ENCODE measurements at places on chromosomes 1 and 21.
A peak's percentile ranks its signal among the peaks of the same experiment; 100 is the strongest.

GRCh38 chr1:34824817-34825454 lies 32.1 kb downstream of the GJA4 start:
- peak; percentile 23 for DNase-seq

- no peak for DNase-seq
These were observed 29.9 kb upstream of the PKP1 start for GRCh38 chr1:201253411-201253810.

DNA sequence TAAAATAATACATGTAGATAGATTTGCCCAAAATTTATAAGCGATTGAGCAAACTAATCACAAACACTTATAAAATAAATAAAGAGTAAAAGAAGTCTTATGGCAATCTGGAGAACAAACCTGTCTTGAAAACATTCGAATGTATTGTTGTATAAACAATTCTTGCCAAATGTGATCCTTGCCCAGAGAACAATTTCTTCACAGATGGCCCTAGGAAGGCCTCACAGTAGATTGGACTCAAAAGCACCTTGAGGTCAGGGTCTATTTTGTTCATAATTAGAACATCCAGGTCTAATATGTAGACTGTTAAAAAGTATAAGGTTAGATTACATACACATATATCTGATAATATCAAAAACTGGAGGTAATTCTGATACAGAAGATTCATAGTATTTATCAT lies 202.4 kb downstream of the KCNT2 start:
- no peak for DNase-seq

GRCh38 chr1:31571340-31572295 lies 4.7 kb upstream of the TINAGL1 start:
- DNase-seq: no peak

- peak; percentile 72 for DNase-seq
These were observed 53.6 kb downstream of the ACBD3 start for GRCh38 chr1:226132728-226133503.

DNA sequence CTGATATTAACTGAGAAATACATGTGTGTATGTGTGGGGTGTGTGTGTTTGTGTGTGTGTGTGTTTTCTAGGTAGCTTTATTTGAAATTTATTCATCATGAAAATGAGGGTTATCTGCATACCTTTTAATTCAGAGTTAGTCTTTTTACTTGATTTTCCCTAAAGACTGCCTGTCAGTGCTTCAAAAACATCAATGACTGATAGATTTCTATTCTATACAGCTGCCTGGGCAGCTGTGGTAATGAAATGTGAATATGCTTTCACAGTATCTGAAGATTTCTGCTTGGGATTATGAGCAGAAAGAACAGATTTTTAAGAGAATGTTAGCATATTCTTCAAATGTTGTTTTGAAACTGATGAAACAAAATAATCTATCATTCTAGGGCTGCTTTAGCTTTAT lies 119.7 kb upstream of the ZRANB2 start:
- DNase-seq: no peak

GRCh38 chr1:163436140-163436812 lies 114.5 kb downstream of the NUF2 start:
- no peak for DNase-seq

DNA sequence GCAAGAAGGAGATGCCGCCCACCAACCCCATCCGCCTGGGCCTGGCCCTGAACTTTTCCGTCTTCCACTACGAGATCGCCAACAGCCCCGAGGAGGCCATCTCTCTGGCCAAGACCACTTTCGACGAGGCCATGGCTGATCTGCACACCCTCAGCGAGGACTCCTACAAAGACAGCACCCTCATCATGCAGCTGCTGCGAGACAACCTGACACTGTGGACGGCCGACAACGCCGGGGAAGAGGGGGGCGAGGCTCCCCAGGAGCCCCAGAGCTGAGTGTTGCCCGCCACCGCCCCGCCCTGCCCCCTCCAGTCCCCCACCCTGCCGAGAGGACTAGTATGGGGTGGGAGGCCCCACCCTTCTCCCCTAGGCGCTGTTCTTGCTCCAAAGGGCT lies 732 bp downstream of the SFN start:
- no peak for DNase-seq

DNA sequence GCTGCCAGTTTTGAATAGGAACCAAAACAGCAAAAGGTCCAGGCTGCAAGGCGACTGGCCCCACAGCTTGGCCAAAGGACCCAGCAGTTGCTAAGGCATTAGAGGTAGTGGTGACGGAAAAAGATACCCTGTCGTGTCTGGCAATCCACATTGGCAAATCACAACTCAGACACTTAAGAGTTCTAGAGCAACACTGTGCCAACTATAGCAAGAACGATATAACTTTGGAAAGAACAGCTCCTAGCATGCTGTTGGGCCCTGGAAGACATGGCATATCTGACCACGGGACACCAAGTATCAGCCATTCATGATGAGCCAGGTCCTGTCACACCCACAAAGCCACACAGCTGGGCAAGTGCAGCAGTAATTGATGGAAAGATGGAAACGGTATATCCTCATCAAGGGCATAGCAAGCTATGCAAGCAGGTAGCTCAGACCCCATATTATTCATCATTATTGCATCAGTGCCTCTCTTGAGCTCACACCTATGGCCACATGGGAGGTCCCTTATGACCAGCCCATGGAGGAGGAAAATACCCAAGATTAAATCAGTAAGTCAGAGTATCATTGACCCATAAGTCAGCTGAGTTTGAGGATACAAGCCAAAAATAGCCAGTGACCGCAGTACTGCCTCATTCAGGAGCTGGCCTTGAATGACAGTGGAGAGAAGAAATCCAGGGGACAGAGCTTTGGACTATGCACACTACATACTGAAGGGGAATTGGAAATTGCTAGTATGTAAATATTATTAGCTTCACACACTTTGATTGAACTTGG lies 221.2 kb downstream of the SETD4 start:
- no peak for DNase-seq

GRCh38 chr21:46055863-46056281 lies 42.0 kb upstream of the COL6A2 start:
- DNase-seq: no peak

DNA sequence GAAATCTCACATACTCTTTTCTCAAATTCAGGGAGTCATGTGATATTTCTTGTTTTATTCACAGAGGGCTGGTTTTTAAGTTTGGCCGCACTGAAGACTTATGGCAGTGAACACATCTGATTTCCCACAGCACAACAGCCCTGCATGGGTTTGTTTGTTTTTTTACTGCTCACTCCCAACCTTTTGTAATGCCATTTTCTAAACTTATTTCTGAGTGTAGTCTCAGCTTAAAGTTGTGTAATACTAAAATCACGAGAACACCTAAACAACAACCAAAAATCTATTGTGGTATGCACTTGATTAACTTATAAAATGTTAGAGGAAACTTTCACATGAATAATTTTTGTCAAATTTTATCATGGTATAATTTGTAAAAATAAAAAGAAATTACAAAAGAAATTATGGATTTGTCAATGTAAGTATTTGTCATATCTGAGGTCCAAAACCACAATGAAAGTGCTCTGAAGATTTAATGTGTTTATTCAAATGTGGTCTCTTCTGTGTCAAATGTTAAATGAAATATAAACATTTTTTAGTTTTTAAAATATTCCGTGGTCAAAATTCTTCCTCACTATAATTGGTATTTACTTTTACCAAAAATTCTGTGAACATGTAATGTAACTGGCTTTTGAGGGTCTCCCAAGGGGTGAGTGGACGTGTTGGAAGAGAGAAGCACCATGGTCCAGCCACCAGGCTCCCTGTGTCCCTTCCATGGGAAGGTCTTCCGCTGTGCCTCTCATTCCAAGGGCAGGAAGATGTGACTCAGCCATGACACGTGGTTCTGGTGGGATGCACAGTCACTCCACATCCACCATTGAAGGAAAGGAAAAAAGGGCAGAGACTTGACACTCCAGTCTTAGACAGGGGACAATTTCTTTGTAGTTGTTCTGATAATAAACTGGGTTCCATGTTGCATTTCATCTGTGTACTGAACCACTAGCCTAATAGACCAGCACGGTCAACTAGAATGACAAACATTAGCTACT lies 22.8 kb downstream of the TMEM50A start:
- peak; percentile 56 for DNase-seq

DNA sequence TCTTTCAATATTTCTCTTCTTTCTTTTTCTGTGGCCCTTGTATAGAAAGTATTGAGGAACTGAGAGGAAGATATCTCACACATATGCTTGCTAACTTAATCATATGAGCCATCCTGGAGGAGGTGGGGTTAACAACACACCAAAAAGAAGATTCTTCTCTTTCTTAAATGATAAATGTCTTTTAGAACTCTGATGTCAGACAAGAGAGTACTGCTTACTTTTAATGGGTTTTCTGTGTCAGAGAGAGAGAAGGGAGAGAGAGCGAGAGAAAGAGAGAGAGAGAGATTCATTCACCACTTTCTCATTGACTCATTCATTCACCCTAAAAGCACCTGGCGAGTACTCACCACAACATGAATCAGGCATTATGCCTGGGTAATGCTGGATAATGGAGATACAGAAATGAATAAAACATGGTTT lies 250.3 kb upstream of the SGIP1 start:
- DNase-seq: peak; percentile 81

- no peak for DNase-seq
These were observed 128.6 kb downstream of the ST6GALNAC3 start for GRCh38 chr1:76203127-76203526.

- DNase-seq: no peak
These were observed 247.2 kb upstream of the CSF3R start for GRCh38 chr1:36729716-36730510.

GRCh38 chr1:246454655-246455054 lies 52.4 kb downstream of the SMYD3 start:
- DNase-seq: no peak

DNA sequence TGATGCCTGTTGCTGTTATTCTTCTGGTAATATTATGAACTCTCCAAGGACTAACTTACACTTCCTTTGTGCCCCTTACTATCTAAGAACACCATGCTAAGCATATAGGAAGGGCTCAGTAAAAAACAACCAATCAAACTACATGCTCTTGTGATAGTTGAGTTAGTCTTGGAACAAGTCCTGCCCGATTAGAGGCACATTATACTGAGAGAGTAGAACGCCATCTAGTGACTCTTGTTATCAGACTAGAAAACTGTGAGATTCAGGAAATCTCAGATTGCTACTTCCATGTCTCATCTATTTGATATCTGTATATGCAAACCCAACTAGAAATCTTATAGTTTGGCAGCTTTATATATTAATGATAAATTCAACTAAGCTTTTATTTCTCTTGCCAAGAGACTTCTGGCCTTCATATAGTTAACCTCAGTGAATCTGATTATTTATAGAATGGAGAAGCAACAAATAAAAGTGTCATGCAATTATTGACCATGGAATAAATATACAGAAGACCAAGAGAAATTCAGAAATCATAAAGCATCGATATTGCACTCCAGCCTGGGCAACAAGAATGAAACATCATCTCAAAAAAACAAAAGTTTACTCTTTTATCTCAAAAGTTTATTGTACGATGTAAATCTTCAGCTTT lies 7.8 kb upstream of the SRRM1 start:
- peak; percentile 79 for DNase-seq

- no peak for DNase-seq
These were observed 35.7 kb upstream of the SYT6 start for GRCh38 chr1:114189398-114189797.

DNA sequence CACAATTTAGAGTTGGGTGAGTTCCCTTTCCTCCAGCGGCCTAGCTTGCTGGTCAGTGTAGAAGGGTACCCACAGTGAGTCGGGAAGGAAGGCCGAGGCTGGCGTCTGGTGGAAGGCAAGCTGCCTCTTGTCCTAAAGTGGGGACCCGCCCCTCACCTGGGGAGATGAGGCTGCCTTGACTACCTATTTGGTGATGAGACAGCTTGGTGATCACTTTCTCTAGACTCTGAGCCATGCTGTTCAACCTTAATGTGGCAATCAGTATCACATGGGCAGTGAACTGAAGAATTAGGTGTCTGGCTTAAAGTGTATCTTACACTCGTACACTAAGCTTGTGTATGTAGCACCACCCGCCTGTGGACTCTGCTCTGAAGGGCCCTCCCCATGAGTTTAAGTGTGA lies 100.7 kb downstream of the COLGALT2 start:
- DNase-seq: peak; percentile 52

DNA sequence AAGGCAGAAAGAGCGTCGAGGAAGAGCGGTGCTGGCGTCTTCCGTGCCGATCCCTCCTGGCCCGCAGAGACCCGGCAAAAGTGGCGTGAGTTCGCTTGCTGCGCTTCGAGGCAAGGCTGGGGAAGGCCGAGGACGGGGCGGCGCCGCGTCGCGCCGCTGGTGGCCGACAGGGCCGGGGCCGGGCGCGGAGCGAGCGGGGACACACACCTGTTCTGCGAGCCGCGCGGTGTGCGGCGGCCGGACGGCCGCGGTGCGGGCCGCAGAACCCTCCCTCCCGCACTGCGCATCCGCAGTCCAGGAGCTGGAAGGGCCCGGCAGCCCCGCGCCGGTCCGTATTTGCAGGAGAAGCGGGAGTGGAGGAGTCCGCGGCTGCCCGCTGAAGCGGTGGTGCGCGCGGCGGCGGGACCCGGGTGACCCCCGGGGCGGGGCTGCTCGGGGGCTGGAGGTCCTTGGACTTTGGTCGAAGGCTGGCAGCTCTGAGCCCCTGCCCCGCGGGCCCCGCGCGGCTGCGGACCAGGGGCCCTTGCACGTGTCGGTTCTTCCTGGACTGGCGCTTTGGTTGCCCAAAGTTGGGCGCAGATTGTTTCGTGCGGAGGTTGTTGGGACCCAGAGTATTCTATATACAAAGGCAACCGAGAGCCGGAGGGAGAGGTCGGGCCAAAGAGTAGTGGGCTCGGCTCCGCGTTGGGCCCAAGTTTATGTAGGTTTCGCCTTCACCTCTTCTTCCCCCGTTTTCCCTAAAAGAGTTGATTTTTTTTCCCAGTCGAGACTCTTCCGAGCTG lies 2.6 kb downstream of the RNF220 start:
- DNase-seq: no peak

DNA sequence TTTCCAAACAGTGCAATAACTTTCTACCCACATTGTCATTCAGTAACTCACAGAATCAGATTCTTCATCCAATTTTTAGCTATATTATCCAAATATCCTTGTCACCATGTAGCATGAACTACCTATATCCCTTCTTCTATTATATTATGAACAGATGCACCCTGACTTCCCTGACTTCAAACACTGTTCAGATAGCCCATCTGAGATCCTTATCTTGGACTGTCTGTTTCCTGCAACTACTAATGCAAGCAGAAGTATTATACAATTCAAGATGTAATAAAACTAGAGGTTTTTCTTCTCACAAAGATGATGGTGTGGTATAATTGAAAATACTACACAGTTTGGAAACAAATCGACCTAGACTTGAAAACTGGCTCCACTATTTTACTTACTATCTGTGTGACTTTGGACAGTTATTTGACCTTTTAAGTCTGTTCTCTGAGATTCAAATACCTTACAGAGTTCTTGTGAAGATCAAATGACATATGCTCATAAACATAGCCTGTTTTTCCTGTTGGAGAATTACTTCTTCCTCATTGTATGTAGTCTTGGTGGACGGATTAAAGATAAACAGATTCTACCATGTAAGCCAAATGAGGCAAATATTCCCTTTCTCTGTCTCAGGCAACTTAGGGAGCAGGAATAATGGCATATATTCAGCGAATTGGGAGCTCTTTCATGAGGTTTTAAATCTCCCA lies 407.9 kb upstream of the ZRANB2 start:
- no peak for DNase-seq

Data from bronchial epithelial cell (primary cell).